ENCODE measurements at places on chromosomes 7 and 10.
A peak's percentile ranks its signal among the peaks of the same experiment; 100 is the strongest.

DNA sequence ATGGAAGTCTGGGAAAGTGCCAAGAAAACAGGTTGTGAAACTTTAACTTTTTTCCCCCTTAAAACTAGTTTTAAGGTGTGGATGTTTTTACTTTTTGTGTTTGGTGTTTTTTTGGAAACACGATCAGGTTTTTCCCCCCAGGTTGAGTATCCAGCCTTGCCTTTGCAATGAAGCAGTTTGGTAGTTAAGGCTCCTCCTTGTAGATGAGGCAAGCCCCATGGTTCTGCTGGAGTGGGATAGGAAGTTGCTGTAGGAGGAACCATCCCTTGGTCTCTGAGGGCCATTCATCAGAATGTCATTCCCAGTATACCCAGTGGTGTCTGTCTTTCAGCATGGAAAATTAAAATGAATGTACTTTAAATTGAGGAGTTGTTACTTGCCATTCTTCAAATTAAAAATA, 2.7 kb downstream of the CUL1 start:
- no peak for DNase-seq

- DNase-seq = peak; percentile 49
These were observed 83.8 kb downstream of the BMS1 start for GRCh38 chr10:42866115-42866995.

DNA sequence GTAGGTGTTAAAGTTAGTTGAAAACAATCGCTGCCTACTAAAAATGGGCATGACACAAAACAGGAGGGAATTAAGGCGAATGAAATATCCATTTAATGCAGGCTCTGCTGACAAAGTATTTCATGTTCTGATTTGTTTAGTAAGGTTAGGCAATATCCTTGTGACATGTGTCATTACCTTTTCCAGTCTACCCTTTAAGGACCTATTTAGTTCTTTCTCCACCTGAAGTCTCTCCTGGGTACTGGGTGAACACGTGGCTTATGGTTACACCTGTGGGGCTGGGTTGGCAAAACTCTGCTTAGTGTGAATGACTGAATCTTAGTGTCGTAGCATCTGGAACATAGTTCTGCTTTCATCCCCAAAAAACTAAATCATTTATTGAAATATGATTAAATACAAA, 313.5 kb downstream of the CCDC3 start:
- DNase-seq = no peak

GRCh38 chr7:127336458-127336857, 56.0 kb downstream of the ZNF800 start:
- DNase-seq = no peak
